ENCODE measurements at places on chromosomes 3 and 15.

GRCh38 chr3:141011997-141012262, 39.2 kb upstream of the SPSB4 start:
- DNase-seq: no peak

DNA sequence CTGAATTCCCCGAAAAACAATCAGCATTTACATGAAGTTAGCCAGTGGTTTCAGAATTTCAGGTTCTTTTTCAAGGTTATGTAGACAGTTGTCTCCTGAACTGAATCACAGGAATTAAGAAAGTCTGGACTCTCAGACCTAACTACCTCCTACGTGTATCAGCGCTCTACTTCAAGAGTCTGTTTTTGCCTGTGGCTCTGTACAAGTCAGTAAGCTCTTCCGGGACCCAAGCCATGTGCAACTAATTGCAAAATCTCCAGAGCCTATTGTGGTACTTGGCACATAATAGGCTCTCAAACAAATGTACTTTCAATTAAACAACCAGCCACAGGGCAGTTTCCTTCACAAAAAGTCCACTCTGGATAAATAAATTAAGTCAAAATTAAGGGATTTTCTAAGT, 414.2 kb downstream of the PDCD6IP start:
- DNase-seq: no peak

DNA sequence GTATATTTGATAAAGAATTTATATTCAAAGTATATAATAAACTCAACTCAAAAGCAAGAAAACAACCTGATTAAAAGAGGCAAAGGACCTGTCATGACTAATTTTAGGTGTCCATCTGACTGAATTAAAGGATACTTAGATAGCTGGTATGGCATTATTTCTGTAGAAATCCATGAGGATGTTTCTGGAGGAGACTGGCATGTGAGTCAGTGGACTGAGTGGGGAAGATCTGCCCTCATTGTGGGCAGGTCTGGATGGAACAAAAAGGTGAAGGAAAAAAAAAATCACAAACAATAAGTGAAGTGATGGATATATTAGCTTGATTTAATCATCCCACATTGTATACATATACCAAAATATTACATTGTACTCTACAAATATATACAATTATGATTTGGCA, 16.6 kb downstream of the ANKRD28 start:
- no peak for DNase-seq

GRCh38 chr15:84824260-84825007, 7.3 kb downstream of the ALPK3 start:
- DNase-seq: no peak

DNA sequence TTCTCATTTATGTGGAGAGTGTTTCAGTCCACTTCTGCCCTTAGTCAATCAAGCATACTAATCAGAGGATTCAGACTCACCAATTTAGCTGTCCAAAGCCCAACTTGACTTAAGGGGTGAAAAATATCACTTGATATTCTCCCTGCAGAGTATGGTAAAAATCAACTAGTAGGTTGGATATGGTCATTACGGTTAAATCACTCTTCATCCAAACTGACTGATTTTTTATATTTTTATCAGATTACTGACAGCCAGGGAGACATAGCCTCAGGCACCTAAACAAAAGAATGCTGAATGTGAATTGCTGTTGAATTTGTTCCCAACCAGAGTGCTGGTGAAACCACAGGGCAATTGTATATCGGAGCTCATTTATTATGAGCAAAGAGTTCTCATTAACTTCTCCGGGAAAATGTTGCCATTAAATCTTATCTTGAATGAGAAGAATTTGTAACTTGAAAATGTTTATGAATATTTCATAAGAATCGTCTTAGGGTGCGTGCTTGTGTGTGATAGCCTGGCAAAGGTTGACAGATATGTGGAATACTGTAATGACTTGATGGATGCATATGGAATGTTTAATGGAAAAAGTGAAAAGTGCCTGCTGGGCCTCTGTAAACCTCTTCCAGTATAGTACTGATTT, 411.2 kb downstream of the NAALADL2 start:
- no peak for DNase-seq

- no peak for DNase-seq
Measured at GRCh38 chr3:38960953-38961622, 90.7 kb downstream of the SCN11A start.

- no peak for DNase-seq
Measured at GRCh38 chr3:23246651-23247050, 43.5 kb downstream of the UBE2E2 start.

GRCh38 chr15:86231864-86232721, 152.4 kb downstream of the AGBL1 start:
- peak; percentile 14 for DNase-seq

DNA sequence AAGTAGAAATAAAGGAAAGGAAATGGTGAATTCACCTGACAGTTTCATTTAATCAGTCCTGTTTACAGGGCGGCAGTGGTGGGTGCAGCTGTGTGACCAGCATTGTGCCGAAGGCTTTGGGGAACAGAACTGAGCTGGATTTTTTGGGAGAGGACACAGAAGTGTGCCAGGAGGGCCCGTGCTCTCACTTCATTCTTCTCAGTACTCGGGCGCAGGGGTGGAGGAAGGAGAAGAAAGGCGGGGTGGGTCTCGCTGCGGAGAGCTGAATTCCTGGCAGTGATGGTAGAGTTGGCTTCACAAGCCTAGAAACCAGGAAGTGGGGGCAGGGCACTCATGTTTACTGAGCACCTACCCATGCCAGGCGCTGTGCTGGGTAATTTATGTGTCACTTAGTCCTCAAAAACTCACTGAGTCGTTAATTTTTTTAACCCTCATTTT, 64.6 kb downstream of the CRTC3 start:
- DNase-seq: no peak

GRCh38 chr3:61809879-61810278, 248.5 kb downstream of the PTPRG start:
- no peak for DNase-seq

DNA sequence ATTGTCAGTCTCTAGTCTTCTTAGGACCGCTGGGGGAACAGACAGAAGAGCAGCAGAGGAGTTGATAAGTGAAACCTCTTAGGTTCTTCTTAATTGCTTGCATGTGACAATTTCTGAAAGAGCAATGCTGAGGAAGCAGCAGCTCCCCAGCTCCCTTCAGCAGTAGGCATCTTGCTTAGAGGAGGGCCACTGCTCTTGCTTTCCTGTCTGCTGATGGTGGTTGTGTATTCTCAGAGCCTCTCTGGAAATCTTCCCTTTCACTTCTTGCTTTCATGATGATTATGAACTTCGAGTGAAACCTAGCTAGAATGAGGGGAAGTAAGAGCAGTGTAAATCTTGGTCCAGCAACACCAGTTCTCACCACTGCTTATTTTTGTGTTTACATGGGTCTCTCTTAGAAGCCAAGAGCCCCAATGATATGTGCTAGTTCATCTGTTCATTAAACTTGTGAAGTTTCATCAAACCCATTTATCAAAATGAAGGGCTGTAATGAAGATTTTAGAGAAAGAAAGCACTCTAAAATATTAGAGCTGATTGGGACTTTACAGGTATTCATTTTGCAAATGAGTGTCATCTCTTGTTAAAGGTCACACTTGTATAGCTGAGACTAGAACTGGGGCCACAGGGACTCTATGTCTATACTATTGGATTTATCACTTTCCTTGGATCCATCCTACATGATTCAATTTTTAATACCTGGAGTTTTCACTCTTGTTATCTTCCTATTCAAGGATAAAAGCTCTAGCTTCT, 246.7 kb downstream of the LPP start:
- DNase-seq: no peak

GRCh38 chr3:165770781-165771180, 66.4 kb downstream of the BCHE start:
- DNase-seq: no peak

GRCh38 chr3:156373095-156373494, 181.8 kb downstream of the SSR3 start:
- DNase-seq: no peak

DNA sequence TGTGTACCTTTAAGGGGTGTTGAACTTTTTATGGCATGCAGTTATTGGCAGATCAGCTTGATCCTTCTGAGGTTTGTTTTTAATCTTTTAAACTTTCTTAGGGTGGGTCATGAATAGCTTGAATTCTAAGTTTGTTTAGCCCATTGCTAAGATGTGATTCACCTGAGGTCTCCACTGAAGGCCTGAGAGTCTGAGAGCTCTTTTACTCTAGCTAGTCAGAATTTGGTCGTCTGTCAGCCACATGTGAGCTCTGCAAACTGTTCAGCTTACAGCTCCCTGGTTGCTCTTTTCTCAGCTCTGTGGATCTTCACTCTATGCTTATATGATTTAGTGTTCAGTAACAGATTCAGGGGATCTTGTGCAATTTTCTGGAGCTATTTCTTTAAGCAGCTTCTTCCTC, 161.3 kb downstream of the ABHD5 start:
- peak; percentile 58 for DNase-seq

- DNase-seq: no peak
Measured at GRCh38 chr3:50111757-50112156, 23.0 kb downstream of the RBM5 start.

- DNase-seq: no peak
Measured at GRCh38 chr15:80736560-80736959, 41.5 kb downstream of the ABHD17C start.

- no peak for DNase-seq
Measured at GRCh38 chr3:55716044-55716443, 228.9 kb upstream of the WNT5A start.

DNA sequence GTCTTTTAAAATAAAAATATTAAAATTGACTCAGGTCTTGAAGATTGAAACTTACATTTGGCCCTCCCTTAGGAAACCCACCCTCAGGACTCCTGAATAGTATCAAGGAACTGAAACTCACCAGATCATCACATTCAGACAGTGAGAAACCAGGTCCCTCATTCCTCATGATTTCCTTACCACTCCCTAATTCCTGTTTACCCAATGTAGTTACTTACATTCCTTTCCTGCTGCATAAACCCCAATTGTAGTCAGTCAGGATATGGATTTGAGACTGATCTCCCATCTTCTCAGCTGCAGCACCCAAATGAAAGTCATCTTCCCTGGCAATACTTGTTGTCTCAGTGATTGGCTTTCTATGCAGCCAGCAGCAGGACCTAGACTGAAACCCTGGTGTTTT, 8.6 kb downstream of the ATP13A4 start:
- DNase-seq: no peak

GRCh38 chr3:162541923-162542322, 1045.3 kb downstream of the OTOL1 start:
- DNase-seq: no peak

DNA sequence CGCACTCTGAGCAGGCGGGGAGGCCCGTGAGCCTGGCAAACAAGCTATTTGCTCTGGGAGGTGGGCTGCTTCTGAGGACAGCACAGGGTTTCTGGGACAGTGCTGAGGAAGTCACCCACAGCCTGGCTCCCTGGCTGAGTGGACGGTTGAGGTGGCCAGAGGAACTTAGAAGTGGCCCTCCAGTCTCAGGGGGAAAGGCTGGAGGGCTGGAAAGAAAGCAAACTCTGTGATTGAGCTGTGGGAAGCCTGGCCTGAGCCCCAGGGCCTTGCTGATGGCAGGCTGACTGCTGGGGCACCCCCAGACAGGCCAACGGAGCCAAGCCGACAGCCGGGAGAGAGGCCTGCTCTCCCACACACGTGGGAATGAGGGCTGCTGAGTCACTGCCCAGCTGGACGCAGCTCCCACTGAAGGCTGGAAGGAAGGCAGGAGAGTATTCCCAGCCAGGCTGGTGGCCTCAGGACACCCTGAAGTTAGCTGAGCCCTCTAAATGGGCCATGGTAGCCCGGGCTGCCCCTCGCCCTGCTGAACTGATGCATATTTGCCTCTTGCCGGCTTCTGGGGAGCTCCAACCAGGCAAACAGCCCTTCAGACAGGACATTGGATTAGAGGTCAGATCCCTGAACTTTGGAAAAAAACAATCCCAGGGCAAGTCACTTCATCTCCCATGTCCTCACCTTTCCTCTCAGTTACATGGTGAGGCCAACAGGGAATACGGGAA, 98.0 kb upstream of the TLE3 start:
- peak; percentile 19 for DNase-seq

DNA sequence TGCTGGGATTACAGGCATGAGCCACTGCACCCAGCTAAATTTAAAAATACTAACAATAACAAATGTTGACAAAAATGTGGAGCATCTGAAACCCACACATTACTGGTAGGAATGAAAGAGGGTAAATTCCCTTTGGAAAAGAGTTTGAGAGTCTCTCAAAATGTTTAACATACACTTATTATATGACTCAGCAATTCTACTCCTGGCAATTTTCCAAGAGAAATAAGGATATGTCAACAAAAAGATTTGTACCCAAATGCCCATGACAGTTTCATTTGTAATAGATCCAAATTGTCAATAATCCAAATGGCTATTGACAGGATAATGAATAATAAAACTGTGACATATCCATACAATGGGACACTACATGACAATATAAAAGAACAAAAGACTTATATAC, 9.0 kb downstream of the HCLS1 start:
- no peak for DNase-seq

- DNase-seq: no peak
Measured at GRCh38 chr3:99357131-99357530, 281.3 kb upstream of the COL8A1 start.

DNA sequence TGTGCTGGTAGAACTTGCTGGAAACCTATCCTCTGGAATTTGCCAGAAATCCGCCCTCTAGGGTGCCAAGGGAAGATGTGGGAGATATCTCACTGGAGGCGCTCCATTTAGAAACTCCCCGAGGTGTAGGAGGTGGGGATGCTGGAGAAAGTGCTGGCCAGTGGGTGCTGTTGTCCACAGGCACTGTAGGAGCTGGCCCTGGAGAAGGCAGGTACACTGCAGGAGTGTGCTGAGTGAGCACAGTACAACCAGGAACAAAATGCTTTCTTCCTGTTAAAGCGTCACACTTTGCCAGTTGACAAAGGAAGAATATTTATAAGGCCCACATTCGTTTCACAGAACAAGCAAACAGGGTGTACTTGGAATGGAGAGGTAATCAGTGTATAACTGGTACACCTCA, 119.9 kb downstream of the CACNA1D start:
- no peak for DNase-seq

GRCh38 chr3:113234688-113235260, 23.4 kb downstream of the BOC start:
- DNase-seq: no peak

DNA sequence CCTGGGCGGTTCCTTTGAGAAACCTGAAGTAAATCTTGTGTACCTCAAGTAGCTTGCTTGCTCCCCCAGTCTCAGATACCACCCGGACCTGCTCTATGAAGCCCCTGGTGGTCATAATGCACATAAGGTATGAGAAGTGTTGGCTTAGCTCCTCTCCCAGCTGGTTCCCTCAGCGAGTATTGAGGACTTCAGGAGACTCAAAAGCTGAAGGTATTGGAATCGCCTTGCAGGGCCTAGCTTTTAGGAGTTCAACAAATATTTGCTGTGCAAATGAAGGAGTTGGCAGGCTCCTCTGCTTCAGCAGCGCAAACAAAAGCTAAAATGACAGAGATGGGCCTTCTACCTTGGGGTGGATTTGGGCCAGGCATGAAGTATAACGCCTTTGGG, 1.7 kb downstream of the CMTM8 start:
- DNase-seq: no peak

DNA sequence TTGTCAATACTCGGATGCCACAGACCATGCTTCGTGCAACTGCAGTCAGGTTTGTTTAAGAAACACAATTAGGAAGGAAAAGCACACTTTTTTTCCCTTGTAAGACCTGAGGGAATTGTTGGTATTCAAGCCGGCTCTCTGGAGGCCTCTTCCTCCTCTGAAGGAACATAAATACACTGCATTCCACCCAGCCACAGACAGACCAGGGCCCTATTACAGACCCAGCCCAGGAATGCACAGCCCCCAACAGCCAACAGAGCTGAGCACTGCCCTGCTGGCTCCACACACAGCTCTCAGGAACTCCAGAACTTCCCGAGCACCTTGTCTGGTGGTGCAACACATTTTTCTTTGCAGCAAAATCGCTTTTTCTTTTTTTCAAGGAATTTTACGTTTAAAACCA, 488.7 kb upstream of the PROK2 start:
- no peak for DNase-seq

GRCh38 chr3:152232679-152233078, 36.0 kb upstream of the MBNL1 start:
- DNase-seq: no peak

Measured in HS-5 (cell line).